ENCODE measurements at places on chromosomes 7 and 10. TPM values are rescaled to one million over a fixed set of nuclear protein-coding genes. Genes with fewer than 3 reads are reported as not detected.

- no peak for DNase-seq
Measured at GRCh38 chr7:50533866-50534265, 31.3 kb downstream of the DDC start.

DNA sequence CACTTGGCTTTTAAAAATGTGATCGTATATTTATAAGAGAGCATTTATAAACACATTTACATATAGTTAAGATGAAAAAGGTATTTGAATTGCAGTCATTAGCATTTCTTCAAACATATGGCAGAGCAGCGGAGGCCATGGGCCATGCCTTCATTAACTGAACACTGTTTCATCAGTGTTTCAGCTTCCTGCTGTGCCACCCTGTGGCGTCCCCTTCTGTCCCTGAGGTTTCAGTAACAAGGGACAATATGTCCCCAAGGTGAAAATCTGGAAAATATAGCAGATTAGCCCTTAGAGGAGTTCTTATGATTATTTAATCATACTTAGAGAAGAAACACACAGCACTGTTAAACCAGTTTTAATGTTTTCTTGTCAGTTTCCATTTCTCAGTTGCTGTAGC lies 577.8 kb downstream of the ETV1 start:
- no peak for DNase-seq

- DNase-seq, result no peak
Measured at GRCh38 chr10:6507311-6507710, 72.8 kb downstream of the PRKCQ start.

DNA sequence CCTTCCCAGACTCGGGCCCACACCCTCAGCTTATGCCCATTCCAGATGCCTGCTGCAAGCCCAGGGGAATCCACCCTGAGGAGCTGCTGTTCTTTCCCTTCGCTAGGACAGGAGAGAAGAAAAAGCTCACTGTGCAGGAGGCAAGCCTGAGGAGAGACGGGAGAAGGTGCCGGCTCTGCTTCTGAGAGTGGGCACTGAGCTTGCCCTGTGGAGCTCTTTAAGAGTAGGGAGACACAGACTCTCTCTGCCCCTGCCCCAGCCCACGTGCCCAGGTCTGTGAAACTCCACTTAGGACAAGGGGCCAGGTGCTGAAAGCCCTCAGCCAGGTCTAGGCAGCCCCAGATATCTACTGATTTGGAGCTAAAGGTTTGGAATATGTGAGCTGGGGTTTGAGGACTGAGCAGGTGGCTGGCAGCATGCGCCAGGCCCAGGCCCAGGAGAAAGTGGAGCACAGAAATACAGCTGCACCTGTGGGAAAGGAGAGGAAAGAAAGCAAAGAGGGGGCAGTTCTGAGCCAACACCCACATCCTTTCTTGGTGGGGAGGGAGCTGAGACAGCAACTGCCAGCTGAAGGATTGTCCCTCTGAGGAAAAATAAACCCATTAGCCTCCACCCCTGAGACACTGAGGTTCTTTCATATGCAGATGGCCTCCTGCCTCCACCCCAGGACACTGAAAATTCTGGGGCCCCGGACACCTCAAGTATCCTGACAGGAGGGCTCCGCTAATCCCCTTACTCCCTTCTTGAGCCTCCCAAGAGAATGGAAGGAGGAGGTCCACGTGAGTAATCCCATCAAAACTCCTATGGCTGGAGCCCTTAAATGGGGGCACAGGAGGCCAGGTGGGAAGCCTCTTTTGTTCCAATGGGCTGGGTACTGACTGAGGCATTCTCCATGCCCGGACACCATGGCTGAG lies 7.3 kb downstream of the POLL start:
- no peak for DNase-seq

GRCh38 chr10:123884907-123885381 lies 6.7 kb downstream of the CPXM2 start:
- DNase-seq, result no peak

GRCh38 chr10:123479640-123480039 lies 186.5 kb upstream of the GPR26 start:
- DNase-seq, result no peak

GRCh38 chr10:16945593-16945992 lies 128.4 kb upstream of the RSU1 start:
- DNase-seq, result no peak

DNA sequence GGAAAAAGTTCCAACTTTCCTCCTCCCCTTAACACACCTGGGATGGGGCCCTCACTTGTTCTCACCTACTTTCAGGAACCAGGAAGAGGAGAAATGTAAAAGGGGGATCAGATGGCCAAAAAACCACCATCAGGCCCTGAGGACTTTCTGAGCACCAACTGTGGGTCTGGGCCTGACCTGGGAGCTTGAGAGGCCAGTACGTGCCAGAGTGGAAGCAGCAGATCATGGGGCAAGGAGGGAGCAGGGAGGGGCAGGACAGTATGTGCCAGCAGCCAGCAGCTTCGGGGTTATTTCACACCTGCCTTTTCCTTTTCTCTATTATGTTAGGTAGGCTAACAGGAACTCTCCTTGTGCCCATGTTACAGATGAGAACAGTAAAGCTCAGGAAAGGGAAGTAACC lies 118.8 kb upstream of the UNC5B start:
- no peak for DNase-seq

- no peak for DNase-seq
Measured at GRCh38 chr10:6145166-6145987, 56.5 kb downstream of the RBM17 start.

- no peak for DNase-seq
Measured at GRCh38 chr7:92762851-92763250, 73.5 kb downstream of the CDK6 start.

The LRRN3 gene
- not detected for total RNA-seq

The FZD1 gene
- 6.2 TPM for total RNA-seq

The GNAT3 gene
- total RNA-seq, result not detected

The PLEKHS1 gene
- not detected for total RNA-seq

The OR2A12 gene
- total RNA-seq, result not detected

The GPR37 gene
- total RNA-seq, result 0.79 TPM
